Cerebellar nuclear complex (tissue), 1 donor: ENCODE measurements at places on chromosomes 1 and 21.

- no peak for DNase-seq
Observed at GRCh38 chr1:61636814-61637213, 88.1 kb downstream of the TM2D1 start.

DNA sequence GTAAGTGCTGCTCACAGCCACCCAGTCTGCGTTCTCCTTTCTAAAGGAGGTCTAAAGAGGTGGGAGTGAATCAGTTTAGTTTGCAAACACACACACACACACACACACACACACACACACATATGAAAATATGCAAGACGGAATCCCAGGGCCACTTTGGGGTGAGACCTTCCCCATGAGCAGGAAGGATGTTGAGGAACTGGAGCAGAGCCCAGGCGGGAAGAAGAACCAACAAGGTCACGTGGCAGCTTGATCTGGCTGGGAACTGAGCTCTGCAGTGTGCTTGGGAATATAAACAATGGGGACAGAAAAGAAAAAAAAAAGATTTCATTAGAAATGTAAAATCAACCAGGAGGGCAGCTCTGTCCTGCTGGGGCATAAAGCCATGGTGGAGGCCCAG, 32.6 kb downstream of the OR2G3 start:
- DNase-seq: no peak

- no peak for DNase-seq
Observed at GRCh38 chr1:212438831-212439237, 6.1 kb downstream of the NENF start.

DNA sequence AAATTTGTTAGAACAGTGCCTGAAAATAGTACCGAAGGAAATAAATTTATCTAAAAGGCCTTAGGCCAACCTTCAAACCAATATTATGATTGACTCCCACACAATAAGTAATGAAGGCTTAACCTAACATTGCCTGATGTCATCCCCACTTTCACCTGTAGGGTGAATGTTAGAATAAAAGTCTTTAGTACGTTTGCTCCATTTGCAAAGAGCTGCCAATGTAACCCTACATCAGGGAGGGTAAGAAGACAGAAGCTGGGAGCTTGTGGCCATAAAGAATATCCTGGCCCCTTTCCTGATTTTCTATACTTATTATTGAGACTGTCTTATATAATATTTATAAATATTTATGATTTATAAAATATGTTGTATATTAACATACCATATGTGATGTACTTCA, 661.8 kb upstream of the CXADR start:
- no peak for DNase-seq

- no peak for DNase-seq
Observed at GRCh38 chr1:15483971-15484370, 8.1 kb downstream of the CELA2B start.

GRCh38 chr21:28442624-28443023, 550.1 kb downstream of the LTN1 start:
- no peak for DNase-seq

GRCh38 chr21:16800536-16801275, 712.1 kb upstream of the CXADR start:
- no peak for DNase-seq

DNA sequence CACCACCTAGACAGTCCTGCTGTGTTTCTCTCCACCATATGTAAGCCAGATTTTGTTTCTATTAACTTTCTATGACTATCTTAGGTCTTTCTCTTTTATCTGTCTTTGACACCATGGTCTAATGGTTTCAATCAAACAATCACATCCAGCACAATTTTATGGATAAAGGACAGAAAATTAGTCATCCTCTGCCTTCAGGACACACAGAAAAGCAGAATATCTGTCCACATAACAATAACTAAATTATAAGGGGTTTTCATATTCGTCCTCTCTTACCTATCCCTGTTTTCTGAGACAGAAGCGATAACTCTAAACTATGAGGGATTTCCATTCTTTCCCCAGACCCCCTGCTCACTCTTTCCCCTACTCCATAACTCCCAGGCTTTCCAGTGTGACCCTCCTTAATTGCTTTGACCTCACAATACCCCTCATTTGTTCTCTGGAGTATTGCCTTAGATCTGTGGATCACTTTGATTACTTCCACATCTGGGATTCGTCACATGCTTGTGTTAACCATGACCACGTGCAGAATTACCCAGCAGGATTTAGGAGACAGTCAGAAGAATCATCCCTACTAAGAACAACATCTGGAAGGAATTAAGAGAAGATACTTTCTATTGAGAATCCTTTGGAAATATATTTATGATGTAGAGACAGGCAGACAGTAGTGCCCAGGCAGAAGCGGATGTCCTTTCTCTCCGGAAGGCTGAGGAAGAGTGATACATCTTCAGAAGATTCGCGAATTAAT, 108.2 kb upstream of the GREM2 start:
- no peak for DNase-seq

DNA sequence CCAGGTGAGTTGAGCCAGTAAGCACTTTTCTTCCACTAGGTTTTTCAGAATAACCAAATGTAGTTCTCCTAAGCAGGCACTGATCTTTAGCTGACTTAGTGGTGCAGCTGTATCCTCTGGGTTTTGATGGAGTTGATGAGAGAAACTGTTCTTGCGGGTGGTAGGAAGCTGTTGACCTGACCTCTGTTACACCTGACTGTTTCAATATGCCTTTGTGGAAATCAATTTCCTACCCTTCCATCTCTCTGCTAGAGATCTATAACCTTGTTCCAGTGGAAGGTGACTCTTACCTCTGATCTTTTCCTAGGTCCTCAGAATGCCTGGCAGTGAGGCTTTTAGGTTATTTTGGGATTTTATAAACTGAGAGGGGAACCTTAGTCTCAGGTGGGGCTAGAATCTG, 51.6 kb upstream of the MACF1 start:
- DNase-seq: no peak

- DNase-seq: no peak
Observed at GRCh38 chr1:212203630-212204029, 81.6 kb upstream of the PPP2R5A start.

- no peak for DNase-seq
Observed at GRCh38 chr21:36709030-36709867, 10.3 kb downstream of the SIM2 start.

- DNase-seq: no peak
Observed at GRCh38 chr1:110433213-110433612, 17.7 kb upstream of the PROK1 start.

GRCh38 chr1:29830383-29830782, 594.1 kb downstream of the PTPRU start:
- no peak for DNase-seq

DNA sequence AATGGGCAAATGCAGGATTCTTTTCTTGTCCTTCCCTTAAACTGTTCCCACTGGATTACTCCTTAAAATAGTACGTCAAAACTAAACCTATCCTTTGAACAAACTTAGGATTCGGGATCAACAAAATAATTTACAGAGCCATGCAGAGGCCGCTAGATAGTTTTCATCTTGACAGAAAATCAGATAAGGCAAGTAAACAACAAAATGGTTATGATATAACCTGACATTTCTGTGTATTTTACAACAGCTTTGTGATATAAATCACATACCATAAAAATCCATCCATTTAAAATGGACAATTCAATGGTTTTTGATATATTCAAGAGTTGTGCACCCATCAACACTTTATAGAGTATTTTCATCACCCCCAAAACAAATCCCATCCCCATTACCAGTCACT, 11.2 kb downstream of the SCAF4 start:
- DNase-seq: no peak

GRCh38 chr21:28522014-28522799, 470.5 kb downstream of the LTN1 start:
- DNase-seq: no peak

- no peak for DNase-seq
Observed at GRCh38 chr21:38422082-38422481, 76.2 kb downstream of the ERG start.

DNA sequence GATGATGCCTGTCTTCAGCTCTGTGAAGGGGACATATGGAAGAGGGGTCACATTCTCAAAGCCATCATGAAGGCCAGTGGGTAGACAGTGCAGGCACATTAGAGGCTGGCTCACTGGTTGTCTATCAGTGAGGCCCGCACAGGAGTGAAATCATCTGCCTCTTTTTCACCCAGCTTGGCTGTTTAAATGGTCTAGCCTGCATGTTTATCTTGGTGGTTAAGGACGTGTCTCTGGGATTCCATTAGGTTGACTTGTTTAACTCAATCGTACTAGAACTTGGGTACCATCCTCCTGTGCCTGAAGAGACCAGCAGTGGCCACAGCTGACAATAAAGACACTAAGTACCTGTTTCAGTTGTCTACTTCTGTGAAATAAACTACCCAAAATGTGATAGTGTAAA, 219.3 kb downstream of the PLPP3 start:
- no peak for DNase-seq

GRCh38 chr1:164363980-164364379, 195.0 kb upstream of the PBX1 start:
- no peak for DNase-seq

DNA sequence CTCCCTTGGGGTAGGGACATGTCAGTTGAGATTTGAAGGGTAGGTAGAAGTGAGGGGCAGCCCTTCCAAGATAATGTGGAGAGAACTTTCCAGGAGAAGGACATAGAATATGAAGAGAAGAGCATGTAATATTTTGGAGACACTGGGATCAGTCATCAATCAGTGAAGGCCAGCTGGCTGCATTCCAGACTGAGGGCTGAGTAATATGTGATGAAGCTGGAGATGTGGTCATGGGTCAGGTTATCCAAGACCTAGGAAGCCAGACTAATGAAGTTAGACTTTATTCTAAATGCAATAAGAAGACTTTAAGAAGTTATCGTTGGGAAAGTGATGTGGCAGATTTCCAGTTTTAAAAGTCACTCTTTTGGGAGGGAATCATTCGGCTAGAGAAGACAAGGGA, 262.0 kb downstream of the HMCN1 start:
- DNase-seq: no peak

DNA sequence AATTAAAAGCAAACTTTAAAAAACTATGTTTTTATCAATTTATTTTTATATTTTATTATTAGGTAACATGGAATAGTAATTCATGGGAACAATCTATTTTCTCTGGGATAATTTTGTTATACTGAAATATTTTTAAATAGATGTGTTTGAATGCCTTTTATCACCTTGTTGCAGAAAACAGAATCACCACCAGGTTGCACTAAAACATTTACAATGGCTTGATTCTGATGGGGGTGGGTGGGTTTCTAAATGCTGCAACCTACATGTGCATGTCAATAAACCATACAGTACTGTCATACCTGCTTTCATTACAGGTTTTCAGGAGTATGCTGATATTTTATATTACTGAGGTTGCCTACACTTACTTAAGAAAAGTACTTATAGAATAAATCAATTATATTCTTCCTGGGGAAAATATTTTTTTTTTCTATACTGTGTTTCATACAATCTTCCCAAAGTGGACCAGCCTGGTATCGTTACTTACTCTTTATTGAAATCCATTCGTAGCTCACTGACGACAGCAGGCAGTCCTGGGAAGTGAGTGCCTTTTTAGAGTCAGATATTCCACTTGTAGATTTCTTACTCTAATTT, 132.8 kb downstream of the PTPRC start:
- DNase-seq: no peak

DNA sequence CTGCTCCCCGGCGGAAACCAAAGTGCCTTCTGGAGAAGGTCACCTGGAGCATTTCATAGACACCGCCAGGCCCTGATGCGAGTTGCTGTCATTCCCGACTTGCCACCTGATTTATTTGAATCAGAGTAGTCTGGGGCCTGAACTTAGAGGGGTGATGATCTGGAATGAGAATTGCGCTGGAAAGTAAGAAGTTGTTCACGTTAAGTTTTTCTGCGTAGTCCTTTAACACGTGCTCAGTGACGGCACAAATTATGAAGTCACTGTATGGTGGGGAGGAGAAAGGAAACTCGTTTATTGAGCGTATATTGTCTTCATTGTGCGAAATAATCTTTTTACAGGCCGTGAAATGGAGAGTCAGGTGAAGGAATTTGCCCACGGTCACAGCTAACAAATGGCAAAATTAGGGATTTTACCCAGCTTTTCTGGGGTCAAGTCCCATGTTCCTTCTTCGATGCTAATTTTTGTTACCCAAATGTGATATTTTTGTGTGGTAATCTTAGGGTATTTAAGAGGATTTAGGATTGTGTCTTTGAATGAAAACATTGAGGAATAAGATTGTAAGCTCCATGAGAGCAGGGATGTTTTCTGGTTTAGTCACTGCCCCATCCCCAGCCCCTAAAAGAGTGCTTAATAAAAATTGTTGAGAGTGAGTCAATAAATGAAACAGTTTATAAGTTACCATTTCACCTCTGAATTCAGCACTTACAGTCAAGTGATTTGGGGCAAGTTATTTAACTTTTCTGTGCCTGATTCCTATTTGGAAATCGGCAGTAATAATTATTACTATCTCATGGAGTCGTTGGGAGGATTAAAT, 46.4 kb upstream of the NBL1 start:
- no peak for DNase-seq
